ENCODE measurements at places on chromosomes 1 and 21.

GRCh38 chr1:4794020-4794780 is 139.8 kb downstream of the AJAP1 start:
- DNase-seq: no peak

- DNase-seq: no peak
Measured at GRCh38 chr1:153526132-153526543, 9.7 kb downstream of the S100A6 start.

- peak; percentile 51 for DNase-seq
Measured at GRCh38 chr21:43209575-43210453, 41.0 kb downstream of the CRYAA start.

GRCh38 chr1:41286992-41287391 is 44.9 kb upstream of the SCMH1 start:
- peak; percentile 4 for DNase-seq

- DNase-seq: no peak
Measured at GRCh38 chr1:44851308-44851707, 8.3 kb upstream of the PTCH2 start.

DNA sequence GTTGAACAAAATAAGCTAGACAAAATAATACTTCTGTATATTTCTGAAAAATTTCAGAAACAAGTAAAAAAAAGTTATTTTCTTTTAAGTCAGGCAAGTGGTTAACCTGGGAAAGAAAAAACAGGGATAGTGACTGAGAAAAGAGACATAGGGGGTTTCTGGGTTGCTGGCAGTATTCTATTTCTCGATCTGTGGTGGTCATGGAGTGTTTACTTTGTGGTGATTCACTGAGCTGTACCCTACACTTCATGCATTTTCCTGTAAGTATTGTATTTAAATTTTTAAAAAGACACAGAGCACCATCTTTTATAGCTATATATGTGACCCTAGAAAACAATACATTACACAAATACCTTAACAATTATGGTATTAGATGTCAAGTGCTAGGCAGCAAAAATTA is 58.2 kb downstream of the ZNF644 start:
- DNase-seq: no peak

- DNase-seq: no peak
Measured at GRCh38 chr1:228031276-228031995, 24.6 kb downstream of the WNT3A start.

GRCh38 chr1:17016317-17016661 is 4.6 kb upstream of the ATP13A2 start:
- DNase-seq: no peak

DNA sequence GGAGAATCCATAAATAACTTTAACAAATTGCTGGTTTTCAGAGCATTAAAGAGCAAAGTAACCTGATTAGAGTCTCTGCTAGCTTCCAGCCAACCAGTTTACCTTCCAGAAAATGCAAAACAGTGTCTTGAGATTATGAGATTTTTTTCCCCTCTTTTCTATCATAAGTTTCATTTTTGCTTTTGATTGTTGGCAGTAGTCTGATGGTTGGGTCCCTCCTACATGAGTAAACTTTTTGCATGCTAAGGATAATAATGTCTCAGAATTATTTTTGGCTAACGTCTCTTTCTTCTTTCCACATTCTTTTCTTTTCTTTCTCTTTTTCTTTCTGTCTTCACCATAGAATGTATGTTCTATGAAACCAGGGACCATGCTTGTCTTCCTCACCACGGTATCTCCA is 6.3 kb upstream of the ADAMTS5 start:
- no peak for DNase-seq

- DNase-seq: no peak
Measured at GRCh38 chr1:247104965-247105364, 809 bp upstream of the ZNF669 start.

- no peak for DNase-seq
Measured at GRCh38 chr21:24025101-24025500, 1582.2 kb downstream of the MRPL39 start.

DNA sequence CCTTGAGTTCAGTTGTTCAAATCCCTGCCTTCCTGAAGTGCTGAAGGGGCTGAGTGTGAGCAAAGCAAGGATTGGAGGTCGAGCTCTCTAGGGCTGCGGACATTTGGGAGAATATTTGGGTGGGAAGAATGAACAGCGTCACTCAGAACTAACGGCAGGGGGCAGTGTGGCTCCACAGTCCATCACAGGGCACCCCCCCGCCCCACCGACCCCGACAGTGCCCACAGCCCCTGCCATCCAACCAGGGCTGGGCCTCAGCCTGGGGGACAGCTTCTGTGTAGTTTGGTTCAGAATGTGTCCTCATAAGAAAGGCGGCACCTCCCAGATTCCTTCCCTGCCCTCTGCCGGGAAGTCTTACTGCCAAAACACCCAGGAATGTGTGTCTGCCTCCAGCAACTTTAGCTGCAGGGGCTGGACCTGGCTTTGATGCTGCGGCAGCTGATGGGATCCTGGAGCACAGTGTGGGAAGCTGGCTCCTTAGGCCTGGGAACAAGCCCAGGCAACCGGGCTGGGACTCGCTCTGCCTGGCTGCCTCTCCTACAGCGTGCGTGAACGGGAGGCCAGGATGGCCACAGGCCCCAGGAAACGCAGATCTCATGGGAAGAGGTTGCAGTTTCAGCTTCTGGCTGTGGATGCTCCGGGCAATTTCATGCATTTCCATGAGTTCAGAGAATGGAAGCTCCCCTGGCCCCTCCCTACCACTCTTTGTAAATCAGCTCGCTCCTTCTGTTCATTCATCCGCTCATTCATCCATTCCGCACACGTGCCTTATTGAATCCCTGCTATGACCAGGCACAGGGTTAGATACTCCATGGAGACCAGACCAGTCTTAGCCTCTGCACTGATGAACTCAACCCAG is 104.9 kb upstream of the TMPRSS2 start:
- DNase-seq: peak; percentile 61

DNA sequence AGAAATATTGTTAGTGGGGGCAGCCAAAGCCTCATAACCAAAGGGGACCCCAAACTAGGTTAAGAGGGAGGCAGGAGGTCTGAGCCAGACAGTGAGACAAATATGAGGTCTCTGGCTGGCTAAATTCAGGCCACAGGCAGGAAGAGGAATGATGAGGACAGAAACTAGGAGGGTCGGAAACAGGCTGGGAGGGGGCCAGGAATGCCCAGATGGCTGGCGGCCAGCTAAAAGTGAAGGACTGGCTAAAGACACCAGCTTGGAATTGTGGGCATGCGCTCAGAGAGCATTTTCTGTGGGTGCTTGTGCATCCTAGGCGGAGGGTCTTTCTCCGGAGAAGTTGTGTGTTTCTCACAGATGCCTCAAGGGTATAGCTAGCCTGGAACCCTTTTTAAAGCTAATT is 77.0 kb downstream of the PGM1 start:
- DNase-seq: no peak

DNA sequence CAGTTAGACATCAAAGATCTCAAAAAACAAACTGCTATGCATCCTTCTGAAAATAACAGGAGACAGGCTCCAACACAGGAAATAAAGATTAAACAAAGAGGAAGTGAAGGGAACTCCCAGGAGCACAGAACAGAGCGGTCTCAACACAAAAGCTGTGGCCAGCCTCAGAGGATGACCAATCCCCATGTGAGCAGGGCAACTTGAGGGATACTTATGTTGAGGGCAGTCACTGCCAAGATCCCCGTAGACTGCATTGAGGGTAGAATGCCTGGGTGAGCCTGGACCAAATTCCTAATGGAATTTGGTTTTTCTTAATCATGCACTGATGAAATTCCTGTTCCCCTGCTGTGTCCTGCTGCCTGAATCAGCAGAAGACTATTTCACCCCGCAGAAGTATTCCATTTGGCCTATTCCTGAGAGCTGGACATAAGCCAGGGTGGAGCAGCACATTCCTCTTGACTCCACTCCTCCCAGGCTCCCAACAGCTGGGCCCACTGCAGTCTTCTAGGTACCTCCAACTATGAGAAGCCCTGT is 49.0 kb downstream of the JAK1 start:
- no peak for DNase-seq

- DNase-seq: no peak
Measured at GRCh38 chr21:26840912-26841311, 4.3 kb downstream of the ADAMTS1 start.

DNA sequence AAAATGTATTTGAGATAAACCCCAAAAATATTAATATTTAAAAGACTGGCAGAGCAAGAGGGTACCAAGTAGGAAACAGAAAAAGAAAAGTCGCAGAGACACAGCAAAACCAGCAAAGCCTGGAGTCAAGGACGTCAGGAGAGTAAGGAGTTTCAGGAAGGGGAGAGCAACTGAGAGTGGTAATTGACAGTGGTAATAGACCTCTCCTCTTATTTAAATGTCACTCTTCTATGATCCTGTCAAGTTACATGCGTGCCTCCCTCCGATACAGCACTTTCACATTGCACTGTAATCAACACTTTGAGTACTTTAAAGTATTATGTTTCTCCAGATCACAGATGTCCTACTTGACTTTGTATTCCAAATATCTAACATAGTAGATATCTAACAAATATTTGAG is 82.6 kb upstream of the EXO1 start:
- no peak for DNase-seq

- no peak for DNase-seq
Measured at GRCh38 chr1:194081444-194081843, 895.0 kb upstream of the B3GALT2 start.

DNA sequence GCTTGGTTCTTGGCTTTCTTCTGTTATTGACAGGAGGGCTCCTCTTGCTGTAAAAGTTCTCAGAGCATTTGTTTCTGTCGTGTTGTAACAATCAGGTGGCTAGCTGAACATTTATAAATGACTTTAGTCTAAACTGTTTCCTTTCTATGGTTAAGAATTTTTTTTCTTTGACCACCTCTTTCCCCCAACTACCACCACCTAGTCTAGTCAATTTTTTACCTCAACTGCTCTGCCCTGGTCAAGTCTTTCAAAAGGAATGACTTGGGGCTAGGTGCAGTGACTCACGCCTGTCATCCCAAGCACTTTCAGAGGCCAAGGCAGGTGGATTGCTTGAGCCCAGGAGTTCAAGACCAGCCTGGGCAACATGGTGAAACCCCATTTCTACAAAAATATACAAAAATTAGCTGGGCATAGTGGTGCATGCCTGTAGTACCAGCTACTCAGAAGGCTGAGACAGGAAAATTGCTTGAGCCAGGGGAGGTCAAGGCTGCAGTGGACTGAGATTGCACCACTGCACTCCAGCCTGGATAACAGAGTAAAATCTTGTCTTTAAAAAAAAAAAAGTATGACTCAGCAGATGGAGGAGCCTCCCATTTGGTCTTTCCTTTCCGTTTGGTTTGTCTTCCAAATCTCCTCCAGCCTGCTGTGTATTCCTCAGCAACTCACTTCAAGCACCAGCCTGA is 40.7 kb downstream of the MAP3K21 start:
- DNase-seq: no peak

DNA sequence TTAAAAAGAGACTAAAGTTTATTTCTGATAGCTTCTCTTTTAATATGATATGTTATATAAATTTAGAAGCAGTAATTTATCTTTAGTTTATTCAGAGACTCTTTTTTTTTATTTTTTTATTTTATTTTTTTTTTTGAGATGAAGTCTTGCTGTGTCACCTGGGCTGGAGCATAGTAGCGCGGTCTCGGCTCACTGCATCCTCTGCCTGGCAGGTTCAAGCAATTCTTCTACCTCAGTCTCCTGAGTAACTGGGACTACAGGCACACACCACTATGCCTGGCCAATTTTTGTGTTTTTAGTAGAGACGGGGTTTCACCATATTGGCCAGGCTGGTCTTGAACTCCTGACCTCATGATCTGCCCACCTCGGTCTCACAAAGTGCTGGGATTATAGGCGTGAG is 89.6 kb downstream of the DISP1 start:
- no peak for DNase-seq

GRCh38 chr1:176546825-176547224 is 83.8 kb downstream of the PAPPA2 start:
- DNase-seq: no peak

GRCh38 chr1:168498159-168498631 is 45.6 kb downstream of the XCL2 start:
- no peak for DNase-seq

DNA sequence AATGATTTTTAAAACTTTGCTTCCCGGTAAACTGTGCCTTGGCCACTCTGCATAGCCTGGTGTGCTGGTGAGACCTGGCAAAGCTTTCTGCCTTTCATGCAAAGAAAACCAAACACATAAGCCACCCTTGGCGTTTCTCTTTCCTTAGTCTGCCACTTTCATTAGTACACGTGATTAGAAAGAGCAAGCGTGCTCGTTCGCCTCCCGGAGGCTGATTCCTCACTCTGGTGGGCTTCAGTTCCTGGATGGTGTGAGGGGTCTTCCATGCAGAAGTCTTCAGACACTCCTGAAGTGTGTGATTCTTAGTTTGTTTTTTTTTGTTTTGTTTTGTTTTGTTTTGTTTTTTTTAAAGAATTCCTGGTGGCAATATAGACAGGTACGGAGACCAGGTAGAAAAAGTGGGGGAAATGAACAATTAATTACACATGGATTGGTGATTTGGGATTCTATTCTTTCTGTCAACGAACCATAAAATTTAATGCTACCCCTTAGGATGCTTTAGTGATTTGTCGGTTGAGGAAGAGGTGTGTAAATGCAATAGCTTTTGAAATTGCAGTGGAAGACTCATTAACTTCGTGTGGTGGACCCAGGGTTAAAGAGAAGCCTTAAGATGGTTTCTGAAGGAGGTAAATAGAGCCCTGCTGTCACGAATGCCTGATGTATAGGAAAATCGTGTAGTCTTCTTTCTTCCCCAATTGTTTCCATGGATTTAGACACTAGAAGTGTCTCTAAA is 2.1 kb downstream of the GALNT2 start:
- peak; percentile 62 for DNase-seq

DNA sequence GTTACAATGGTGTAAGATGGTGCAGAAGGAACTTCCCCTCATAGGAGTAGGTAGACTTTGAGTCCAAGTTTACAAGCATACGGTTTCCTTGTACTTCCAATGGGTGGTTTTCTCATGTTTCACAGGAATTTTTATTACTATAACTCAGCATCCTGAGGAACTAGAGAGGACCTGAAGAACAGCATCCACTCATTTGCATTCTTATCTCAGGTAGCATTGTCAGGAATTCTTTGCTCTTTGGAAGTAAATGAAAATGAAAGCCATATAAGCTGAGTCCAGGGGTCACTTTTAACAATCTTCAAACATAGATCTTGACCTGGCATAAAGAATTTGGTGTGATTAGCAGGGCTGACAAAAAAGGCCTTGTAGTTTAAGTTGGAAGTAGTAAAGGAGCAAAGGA is 34.4 kb downstream of the CLCA4 start:
- no peak for DNase-seq

GRCh38 chr1:58390091-58390490 is 156.4 kb downstream of the OMA1 start:
- no peak for DNase-seq

DNA sequence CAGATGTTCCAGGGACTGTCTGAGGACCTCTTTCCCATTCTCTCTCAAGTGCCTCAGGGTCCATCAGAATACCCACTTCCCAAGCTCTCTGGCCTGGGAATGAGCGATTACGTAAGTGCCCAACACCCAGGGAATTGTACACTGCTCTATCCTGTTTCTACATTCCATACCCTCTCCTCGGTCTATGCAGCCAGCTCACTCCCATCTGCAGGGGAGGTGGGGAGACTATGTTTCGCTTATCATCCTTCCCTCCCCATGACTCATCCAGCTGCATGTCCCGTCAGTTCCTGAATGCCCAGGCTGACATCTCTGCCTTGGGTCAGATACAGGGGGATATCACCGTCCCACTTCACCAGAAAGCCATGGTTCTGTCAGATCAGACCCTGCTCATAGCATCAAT is 34.5 kb upstream of the CD1D start:
- no peak for DNase-seq

All from activated CD8-positive, alpha-beta memory T cell treated with anti-CD3 and anti-CD28 coated beads for 24 hours (primary cell).